ENCODE measurements at places on chromosomes 5 and 9.
A peak's percentile ranks its signal among the peaks of the same experiment; 100 is the strongest.

DNA sequence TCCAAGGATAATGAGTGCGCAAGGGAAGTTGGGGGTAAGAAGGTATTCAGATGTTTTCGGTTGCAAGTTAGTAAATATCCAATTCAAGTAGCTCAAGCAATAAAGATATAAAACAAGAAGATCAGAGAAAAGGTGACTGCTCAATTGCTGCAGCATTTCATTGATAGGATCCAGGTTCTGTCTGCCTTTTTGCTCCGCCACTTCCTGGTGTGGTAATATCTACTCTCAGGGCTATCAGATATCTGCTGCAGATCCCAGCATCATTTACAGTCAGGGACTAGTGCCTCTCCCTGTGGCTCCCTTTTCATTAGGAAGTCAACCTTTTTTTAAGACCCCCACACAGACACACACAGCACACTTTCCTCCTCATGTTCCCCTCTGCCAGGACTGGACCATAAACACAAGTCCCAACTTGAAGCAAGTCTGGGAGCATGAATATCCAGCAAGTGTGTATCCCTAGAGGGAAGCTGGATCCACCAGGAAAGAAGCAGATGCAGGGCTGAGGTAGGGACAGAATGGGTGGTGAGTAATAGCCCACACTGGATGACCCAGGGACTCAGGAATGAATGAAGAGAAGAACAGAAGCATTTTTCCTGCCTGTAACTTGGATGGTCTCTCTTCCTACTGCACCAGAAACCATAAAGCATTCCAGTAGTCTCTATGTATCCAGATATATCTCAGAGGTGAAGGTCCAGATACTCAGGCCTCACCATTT, 53.7 kb downstream of the ZNF622 start:
- no peak for DNase-seq

DNA sequence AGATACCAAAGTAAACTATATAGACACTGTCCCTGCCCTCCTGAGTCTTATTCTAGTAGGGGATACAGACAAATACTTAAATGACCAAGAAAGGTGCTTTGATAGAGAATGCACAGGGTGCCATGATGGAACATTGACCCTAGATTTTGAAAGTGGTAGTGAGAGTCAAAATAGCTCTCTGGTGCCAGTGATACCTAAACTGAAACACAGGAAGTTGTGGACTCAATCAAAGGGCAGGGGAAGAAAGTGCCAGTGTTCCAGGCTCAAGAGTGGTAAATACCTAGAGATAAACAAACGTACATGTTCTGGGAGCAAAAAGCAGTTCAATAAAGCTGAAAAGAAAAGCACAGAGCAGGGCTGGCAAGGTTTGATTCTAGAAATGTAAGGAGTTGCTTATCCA, 267.6 kb downstream of the ISL1 start:
- DNase-seq = no peak

- DNase-seq = no peak
These were observed 1030.2 kb downstream of the EFNA5 start for GRCh38 chr5:106640511-106640910.

- no peak for DNase-seq
These were observed 665 bp downstream of the SLC6A3 start for GRCh38 chr5:1444361-1445189.

- no peak for DNase-seq
These were observed 37.5 kb downstream of the RETREG1 start for GRCh38 chr5:16579142-16579847.

DNA sequence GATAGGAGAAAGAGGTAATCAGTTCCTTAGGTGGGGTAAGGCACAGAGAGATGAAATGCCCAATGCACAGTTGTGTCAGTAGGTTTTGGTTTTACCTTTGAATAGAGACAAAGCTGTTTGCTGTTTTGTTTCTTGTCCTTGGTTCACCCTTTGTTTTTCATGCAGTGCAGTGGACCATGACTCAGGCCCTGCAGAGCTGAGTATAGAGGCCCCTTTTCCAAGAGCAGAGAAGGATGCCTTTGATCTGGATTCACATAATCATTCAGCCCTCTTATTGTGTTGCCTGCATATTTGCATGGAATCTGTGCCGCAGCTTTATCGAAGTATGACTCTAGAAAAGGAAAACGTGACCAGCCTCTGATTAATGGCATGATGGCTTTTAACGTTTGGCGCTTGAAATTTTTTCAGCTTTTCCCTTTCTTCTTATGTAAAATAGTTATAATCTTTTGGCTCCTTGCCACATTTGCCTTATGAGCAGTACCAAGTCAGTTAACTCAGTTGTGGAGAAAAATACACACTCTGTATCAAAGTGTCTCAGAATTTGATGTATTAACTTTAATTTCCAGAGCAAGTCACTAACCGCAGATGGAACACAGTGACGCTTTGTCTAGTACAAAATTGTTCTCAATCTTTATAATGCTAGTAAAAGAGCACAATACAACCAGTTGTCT, 197.6 kb downstream of the KDM4C start:
- DNase-seq = peak; percentile 36

- DNase-seq = no peak
These were observed 87.4 kb upstream of the PCA3 start for GRCh38 chr9:76676857-76677256.

- DNase-seq = no peak
These were observed 18.6 kb downstream of the PRKAA1 start for GRCh38 chr5:40779561-40779960.

- no peak for DNase-seq
These were observed 50.7 kb downstream of the ATG10 start for GRCh38 chr5:82022499-82022898.

GRCh38 chr5:138252944-138253343, 21.5 kb downstream of the GFRA3 start:
- no peak for DNase-seq

GRCh38 chr5:31757806-31758205, 118.9 kb downstream of the PDZD2 start:
- DNase-seq = no peak

- no peak for DNase-seq
These were observed 15.6 kb downstream of the OLFM1 start for GRCh38 chr9:135103001-135103446.

- DNase-seq = no peak
These were observed 42.9 kb upstream of the SMAD5 start for GRCh38 chr5:136089791-136090190.

DNA sequence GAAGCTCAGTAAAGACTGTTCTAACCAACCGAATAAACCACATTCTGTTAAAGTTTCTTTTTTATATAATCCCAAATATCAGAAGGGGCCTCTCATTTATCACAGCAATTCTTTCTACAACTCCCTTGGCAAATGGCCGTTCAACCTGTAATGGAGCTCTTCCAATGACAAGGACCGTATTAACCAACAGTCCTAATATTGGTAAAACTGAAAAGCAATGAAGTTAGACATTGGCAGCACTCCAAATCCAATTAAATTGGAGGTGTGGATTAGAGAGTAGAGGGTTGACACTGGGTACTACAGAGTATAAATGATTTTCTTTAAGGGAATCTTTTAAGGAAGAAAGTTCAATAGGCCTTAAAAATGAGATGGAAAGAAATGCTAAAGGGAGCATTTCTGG, 842 bp downstream of the TMED7 start:
- DNase-seq = no peak

- DNase-seq = no peak
These were observed 82.7 kb downstream of the EGFLAM start for GRCh38 chr5:38341056-38341455.

DNA sequence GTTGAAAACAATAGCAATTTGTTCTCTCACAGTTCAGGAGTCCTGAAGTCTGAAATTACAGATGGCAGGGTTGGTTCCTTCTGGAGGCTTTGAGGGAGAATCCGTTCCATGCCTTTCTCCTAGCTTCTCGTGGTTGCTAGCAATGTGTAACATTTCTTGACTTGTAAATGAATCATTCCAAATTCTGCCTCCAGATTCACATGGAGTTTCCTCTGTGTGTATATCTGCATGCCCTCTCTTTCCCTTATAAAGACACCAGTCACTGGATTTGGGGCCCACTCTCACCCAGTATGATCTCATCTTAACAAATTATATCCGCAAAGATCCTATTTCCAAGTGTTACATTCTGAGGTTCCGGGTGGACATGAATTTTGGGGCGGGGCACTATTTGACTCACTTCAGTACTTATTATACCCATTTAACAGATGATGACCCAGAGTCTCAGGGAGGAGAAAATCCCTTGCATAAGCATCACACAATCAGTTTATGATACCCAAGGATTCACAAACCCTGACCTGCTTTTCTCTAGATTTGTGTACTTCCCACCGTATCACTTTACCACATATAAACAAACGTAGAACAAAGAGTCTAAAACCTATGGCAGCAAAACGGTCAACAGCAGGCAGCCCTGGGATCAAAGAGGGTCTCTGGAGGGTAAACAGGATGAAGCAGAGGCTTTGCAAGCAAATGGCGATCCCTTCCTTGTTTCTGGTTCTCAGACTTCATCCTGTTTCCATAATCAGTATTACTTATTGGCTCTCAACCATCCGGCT, 93.7 kb downstream of the C9orf152 start:
- DNase-seq = no peak

DNA sequence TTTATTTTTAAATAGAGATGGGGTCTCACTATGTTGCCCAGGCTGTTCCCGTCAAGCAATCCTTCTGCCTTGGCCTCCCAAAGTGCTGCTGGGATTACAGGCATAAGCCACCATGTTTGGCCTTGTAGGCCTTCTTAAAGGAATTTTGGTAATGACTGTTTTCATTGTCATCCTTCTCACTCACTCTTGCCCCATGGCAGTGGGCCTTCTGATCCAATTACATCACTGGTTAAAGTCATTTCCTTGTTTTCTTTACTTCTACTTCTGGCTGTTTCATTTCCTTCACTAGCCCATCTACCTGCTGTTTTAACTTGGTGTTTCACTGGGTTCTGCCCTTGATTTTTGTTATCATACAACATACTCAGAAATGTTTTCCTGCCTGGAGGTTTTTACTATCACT, 20.1 kb upstream of the NIM1K start:
- no peak for DNase-seq

DNA sequence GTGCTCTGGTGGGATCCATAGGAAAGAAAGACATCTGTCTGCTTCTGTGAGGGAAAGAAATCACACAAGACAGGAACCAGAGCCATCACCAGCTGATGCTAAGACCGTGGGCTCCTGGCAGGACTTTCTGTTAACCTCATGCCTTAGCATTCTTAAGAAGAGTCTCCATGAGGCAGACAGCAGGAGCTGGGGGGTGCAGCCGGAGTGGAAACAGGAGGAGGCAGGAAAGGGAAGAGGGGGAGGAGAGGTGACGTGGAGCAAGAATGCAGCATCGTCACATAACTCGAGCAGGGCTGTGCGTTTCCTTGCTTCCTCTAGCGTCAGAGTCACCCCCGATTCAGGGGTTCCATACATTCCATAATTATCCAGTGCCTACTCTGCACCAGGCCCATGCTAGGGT, 53.6 kb downstream of the ERGIC1 start:
- no peak for DNase-seq

GRCh38 chr5:174453690-174454089, 270.7 kb upstream of the MSX2 start:
- no peak for DNase-seq

DNA sequence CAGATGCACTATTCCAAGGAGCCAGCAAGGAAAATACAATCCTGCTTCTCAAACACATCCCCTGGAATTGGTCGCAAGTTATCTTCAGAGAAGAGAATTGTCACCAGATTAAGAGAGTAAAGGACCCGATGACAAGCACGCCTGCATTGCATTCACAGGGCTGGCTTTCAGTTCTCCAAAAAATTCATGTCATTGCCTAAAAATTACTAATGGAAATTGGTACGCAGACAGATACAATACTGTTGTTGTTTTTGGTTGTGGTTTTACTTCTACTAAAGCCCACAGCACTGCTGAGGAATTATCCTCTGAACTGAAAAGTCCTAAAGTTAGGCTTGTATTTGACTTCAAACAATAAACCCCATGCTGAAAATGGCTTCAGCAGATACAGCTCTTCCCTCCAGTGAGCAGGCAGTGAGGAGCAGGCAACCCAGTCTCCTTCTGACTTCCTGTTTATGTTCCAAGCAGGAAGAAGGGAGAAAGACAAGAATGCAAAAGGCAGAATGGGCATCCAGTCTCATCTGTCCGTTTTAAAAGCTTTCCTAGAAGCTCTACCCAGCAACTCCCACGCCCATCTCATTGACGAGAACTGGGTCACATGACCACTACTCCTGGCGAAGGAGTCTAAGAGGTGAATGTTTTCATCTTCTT, 80.6 kb upstream of the ZNF366 start:
- DNase-seq = no peak

- peak; percentile 49 for DNase-seq
These were observed 743 bp downstream of the NR3C1 start for GRCh38 chr5:143402553-143403333.

DNA sequence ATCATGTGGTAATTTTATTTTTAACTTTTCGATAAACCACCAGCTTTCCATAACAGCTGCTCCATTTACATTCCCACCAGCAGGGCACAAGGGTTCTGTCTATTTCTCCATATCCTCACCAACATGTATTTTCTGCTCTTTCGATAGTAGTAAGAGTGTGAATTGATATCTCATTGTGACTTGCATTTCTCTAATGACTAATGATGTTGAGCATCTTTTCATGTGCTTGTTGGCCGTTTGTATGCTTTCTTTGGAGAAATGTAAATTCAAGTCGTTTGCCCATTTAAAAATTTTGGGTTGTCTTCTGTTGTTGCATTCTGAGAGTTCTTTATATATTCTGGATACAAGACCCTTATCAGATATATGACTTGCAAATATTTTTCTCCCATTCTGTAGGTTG, 45.9 kb downstream of the PSD2 start:
- no peak for DNase-seq

- no peak for DNase-seq
These were observed 398.6 kb downstream of the PSAT1 start for GRCh38 chr9:78695519-78695918.

GRCh38 chr5:164869325-164869724, 1363.9 kb downstream of the MAT2B start:
- no peak for DNase-seq

- no peak for DNase-seq
These were observed 81.7 kb downstream of the MYO10 start for GRCh38 chr5:16854351-16854750.

DNA sequence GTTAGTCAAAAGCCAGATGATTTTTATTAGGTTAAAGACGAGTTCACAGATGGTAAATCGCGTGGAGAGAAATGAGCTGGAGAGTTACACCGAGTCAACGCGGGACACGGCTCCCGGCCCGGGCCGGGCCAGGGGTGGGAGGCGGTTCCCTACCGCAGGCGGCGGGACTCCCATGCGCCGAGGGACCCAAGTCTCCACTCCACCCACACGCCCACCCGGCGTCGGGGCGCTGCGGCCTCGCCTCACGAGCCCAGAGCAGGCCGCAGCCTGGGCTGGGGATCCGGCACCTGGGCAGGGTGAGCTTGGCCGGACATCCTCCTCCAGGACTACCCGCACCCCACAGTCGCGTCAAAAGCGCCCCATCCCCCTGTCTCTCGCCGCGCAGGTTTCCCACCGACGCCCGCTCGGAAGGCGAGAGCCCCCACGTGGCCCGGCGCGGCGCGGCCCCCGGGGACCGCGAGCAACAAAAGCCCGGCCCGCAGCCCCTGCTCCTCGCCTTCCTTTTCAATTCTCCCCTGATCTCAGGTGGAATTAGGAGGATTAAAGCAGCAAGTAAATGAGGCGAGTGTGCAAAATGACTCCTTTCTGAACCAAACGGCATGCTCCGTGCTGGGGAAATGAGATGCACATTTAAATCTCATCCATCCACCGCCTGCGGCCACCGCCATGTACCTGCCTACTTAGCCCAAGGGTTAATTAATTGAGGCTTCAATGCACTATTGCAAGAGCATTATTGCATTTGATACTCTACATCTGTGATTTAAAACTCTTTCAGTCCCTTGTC, 196.5 kb upstream of the TBCA start:
- DNase-seq = no peak

- DNase-seq = no peak
These were observed 46.4 kb downstream of the SYK start for GRCh38 chr9:90847971-90848370.

- no peak for DNase-seq
These were observed 157.1 kb downstream of the SLCO4C1 start for GRCh38 chr5:102139029-102139428.
